ENCODE measurements at places on chromosomes 4 and X. TPM values are rescaled to one million over a fixed set of nuclear protein-coding genes. Genes with fewer than 3 reads are reported as not detected.

DNA sequence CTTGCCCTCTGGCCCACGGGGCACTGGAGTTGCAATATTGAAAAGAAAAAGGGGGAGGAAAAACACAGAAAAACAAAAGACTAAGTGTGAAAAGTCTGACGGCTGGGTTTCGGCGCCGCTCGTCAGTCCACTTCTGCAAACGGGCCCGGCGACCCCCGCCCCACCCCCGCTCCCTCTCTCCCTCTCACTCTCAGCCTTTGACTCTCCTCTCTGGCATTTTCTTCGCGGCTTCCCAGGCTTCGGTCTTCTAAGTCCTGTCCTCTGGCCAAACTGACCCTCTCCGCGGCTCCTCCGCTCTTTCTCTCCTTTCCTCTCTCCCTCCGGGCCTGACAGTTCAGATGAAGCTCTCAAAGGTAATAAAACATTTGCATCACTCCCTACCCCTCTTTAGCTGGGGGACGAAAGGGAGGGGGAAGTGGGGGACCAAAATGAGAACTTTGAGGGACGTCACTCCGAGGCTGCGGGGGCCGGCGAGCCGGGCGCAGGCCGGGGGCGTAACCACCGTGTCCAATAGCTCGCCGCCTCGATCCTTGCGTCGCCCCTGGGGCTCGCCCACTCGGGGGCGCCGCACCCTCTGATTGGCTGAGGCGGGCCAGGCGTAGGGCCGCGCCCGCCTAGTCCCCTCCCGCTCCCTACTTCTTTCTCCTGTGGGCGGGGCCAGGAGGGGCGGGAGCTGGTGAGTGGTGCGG lies at the start of gene NKX6-1:
NKX6-1 (minus strand) TSS at position 358 of the 689 bp plus-strand sequence. CDS start 1,064 bp downstream, outside the sequence.
- DNase-seq = peak; percentile 85

The TNMD gene
- not detected for total RNA-seq

GRCh38 chr4:83028976-83029375 lies 6.0 kb upstream of the COPS4 start:
- no peak for DNase-seq

GRCh38 chrX:455673-456072 lies 69.0 kb upstream of the PPP2R3B start:
- no peak for DNase-seq

DNA sequence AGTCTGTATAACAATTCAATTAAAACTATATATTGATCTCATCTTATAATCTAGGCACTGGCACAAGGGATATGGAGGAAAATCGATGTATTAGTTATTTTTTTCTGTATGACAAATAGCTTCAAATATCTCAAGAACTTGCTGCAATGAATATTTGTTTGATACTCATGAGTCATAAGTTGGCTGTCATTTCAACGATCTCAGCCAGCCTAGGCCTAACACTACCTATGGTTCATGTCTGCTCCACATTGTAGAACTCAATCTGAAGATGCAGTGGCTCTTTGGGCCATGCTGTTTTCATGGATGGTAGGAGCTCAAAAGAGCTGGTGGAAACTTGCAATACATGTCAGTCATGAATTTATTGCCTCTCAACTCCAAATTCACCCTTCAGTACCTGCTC lies 44.7 kb downstream of the MAGEB17 start:
- peak; percentile 46 for DNase-seq

The PNCK gene
- total RNA-seq = 0.26 TPM
